ENCODE measurements at places on chromosomes 1 and 21.

GRCh38 chr1:203492748-203493130 lies 1.2 kb upstream of the OPTC start:
- no peak for DNase-seq

DNA sequence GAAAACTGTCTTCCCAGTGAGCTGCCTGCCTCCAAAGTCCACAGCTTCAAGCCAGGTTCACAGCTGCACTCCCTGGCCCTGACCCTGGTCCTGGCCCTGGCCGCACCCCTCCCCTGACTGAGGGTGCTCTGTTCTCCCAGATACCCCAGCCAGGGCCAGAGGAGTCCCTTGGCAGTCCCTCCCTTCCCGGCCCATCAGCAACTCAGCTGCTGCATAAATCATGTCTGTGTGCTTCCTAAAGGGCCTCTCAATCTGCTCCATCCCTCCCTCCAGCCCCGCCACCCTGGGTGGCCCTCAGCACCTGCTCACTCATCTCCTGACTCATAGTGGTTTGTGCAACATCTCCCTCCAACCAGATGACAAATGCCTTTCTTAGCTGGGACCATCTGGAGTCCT lies 24.8 kb upstream of the C1orf174 start:
- DNase-seq = no peak

GRCh38 chr21:46096596-46097335 lies 1.1 kb upstream of the COL6A2 start:
- no peak for DNase-seq

DNA sequence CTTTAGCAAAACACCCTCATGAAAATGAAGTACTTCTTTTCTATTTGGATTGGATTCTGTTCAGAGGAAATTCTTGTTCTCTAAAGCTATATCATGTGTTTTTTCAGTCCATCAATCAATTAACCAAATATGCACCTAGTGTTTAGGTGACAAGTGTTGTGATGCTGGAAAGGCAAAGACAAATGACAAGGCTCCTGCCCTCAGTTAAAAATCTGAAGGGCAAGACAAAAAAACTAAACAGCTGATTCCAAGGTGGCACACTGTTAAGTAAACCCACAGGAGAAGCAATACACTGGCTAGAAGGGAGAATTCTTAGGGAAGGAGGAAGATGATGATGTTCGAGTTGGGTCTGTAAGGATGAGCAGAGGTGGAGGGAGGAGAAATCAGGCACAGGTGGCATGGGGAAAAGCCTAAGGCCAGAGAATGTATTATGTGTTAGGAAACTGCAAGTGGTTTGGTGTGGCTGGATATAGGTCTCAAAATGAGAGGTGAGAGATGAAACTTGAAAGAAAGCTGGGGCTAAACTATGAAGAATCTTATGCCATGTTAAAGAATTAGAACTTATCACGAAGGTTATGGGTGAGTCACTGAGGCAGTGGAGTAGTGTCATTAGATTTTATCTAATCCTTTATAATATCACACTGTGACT lies 51.8 kb upstream of the GFI1 start:
- DNase-seq = no peak

DNA sequence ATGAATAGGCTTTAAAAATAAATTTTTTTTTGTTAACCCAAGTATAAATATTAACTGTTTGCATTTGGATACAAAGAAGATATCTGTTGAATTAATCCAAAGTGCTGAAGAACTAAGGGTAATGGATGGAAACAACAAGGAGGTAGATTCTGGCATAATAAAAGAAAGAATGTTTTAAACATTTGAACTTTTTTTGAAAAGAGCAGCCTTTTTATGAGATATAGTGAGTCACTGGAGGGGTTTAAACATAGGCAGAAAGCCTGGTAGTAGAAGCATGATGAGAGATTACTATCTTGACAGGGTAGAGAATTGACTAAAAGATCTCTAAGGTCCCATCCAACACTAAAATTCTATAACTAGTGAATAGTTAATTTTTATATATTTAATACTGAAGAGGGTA lies 2.7 kb downstream of the MIER1 start:
- DNase-seq = no peak

- no peak for DNase-seq
These were observed 221.9 kb upstream of the ADGRL2 start for GRCh38 chr1:81578867-81579266.

DNA sequence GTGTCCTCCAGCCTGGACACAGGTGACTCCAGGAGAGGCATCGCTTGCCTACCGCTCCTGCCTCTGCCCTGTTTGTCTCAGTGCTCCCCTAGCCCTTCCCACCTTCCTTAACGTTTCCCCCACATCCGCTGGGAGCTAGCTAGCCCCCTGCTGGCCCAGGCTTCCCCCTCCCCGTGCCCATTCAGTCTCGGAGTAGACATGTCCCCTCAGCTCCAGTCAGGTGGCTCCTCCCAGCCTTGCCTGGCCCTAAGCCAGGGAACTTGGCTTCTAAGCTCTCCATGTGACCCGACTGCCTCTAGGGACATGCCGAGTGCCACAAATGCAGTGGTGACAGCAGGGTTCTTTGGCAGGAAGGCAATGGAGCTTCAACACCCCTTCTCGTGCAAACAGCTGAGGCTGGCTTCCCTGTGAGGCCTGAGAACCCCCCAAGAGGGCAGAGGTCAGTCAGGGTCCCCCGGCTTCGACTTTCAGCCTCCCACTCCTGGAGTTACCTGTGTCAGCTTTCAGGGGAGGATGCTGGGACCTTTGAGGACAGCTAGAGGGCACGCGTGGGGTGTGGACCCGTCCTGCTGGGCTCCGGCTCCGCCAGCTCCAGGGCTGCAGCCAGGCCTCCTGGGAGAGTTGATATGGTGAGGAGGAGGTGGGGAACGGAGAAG lies 16.2 kb downstream of the DRAXIN start:
- DNase-seq = no peak

DNA sequence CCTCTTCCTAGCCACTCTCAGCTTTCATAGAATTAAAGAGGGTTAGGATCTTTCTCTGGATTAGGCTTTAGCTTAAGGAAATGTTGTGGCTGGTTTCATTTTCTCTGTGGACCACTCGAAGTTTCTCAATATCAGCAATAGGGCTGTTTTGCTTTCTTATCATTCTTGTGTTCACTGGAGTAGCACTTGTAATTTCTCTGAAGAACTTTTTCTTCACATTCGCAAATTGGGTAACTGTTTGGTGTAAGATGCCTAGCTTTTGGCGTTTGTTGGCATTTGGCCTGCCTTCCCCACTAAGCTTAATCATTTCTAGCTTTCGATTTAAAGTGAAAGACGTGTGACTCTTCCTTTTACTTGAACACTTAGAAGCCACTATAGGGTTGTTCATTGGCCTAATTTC lies 210.8 kb upstream of the PROX1 start:
- DNase-seq = no peak

DNA sequence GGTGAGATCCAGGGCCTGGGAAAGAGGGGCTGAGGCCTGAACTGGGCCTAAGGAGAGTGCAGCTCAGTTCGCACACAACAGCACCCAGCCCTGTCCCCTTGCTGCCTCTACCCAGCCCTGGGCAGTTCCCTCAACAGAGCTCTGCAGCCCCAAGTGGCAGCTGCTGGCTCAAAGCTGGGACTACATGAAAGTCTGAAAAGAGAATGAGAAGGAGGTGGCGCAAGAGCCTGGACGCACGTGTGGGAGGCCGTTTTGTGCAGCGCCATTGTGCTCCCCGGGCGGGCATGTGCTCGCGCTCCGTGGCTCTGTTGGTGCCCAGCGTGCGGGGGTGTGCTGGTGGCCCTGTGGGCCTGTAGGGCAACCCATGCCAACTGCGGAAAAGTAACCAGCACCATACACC lies 10.3 kb downstream of the GPR37L1 start:
- no peak for DNase-seq

All from stimulated activated CD4-positive, alpha-beta T cell treated with anti-CD3 and anti-CD28 coated beads, Interleukin-1b, Interleukin-23, amount 100 ng/mL, for 4 hours (primary cell).